ENCODE measurements at places on chromosomes 4 and X. TPM values are rescaled to one million over a fixed set of nuclear protein-coding genes. Genes with fewer than 3 reads are reported as not detected.

DNA sequence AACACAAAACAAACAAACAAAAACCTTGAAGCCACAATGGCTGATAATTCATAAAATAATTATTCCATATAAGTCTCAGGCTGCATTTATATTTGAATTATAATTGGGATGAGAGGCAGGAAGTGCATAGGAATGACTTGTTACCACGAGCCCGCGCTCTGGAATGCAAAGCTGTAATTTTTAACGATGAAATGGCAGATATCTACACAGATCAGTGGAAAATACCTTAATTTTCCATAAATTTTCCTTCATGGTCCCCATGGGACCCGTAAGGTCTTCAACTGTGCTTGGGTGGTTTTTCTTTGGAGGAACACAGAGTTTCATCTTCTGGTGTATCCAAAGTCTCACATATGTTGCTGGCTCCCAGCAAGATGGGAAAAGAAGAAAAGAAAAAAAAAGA is 226.8 kb downstream of the SHOX start:
- no peak for DNase-seq

The CENPVL2 gene
- not detected for polyA plus RNA-seq

DNA sequence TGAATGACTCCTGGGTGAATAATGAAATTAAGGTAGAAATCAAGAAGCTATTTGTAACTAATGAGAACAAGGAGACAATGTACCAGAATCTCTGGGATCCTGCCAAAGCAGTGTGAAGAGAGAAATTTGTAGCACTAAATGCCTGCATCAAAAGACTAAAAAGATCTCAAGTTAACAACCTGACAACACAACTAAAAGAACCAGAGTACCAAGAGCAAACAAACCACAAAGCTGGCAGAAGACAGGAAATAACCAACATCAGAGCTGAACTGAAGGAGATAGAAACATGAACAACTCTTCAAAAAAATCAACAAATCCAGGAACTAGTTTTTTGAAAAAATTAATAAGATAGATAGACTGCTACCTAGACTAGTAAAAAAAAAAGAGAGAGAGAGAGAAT is 8.4 kb downstream of the CFAP299 start:
- no peak for DNase-seq

The TECRL gene
- not detected for polyA plus RNA-seq

The TRPC5OS gene
- not detected for polyA plus RNA-seq

GRCh38 chr4:5979981-5980380 is 38.2 kb downstream of the C4orf50 start:
- DNase-seq = peak; percentile 38

DNA sequence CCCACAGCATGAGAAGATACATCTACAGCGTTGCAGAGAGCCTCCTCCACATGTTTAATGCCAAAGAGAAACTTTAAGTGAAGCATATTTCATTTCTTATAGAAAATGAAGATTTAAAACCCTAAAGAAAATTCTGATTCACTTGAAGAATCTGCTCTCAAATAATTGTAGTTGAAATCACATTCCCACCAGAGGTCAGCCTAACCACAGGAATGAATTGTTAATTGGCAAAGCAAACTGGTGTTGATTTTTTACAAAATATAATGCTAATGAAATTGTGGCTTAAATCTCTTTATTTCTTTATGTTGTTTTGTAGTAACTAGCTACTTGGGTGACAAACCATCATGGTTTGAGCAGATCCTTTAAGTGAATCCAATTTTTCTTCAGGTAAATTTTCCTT is 31.1 kb upstream of the WDR17 start:
- peak; percentile 77 for DNase-seq

The GNRHR gene
- polyA plus RNA-seq = not detected

DNA sequence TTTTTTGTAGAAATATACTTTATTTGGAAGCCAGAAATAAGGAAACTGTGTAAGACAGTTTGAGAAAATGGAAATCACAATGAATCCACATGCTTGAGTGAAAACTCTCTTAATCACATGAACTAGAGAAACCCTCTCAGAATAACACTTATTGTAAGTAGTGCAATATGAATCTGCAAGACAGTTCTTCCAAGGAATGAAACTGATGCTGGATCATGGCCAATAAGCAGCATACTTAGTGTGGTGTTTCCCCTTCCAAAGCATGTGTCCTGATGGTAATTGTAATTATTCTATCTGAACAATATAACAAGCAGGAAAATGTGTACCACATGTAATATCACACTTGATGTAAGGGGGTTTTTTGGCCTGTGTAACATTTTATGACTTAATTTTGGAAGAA is 1870.5 kb upstream of the TENM3 start:
- peak; percentile 61 for DNase-seq

The PASD1 gene
- not detected for polyA plus RNA-seq

DNA sequence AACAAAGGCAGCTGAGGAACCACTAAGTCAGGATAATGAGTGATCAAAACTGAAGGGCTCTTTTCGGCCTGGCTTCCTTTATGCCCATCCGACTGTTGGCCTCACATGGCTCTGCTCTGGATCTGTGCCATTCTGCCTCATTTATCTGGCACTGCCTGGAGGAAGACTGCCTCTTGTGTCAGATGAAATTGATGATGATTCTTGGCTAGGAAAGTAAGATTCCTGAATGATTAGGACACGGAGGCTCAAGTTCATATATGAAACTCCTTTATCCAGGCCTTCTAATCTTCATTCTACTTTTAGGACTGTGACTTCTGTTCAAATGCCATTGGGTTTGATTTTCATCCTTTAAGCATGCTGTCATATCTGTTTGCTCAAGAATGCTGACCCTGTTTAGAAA is 475.4 kb upstream of the RPS6KA3 start:
- peak; percentile 11 for DNase-seq

The NLGN4X gene
- 17.4 TPM for polyA plus RNA-seq

GRCh38 chrX:30065226-30065625 is 150.1 kb upstream of the MAGEB2 start:
- no peak for DNase-seq

The MAGEA2 gene
- polyA plus RNA-seq = 2.4 TPM

DNA sequence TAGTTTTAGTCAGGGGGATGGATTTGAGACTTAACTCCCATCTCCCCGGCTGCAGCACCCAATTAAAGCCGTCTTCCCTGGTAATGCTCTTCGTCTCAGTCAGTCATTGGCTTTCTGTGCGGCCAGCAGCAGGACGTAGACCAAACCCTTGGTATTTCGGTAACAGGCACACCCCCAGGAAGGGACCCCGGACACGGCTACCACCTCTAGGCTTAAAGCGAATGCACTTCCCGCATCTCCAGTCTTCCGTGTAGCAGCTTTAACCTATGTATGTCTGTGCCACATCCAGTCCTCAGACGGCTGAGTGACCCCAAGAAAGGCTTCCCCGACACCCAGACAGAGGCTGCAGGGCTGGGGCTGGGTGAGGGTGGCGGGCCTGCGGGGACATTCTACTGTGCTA is 1.5 kb upstream of the CTAG2 start:
- no peak for DNase-seq
